ENCODE measurements at places on chromosomes 2 and 18.

- DNase-seq = no peak
Measured at GRCh38 chr2:202171241-202171825, 67.1 kb downstream of the SUMO1 start.

DNA sequence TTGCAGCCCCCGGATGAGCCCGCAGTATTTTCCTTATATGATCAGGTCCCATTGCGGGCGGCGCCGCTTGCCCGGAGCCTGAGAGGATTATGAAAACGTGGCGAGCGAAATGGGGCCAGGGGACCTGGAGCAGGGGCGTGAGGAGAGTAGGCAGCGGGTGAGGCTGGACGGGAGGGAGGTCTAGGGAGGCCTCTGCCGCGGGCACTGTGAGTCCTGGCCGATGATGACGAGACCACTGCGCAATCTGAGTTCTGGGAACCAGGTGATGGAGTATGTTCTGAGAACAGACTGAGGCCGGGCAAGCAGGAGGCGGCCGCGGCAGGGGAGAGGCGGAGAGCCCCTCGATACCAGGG is 790 bp upstream of the ACAA2 start:
- no peak for DNase-seq

DNA sequence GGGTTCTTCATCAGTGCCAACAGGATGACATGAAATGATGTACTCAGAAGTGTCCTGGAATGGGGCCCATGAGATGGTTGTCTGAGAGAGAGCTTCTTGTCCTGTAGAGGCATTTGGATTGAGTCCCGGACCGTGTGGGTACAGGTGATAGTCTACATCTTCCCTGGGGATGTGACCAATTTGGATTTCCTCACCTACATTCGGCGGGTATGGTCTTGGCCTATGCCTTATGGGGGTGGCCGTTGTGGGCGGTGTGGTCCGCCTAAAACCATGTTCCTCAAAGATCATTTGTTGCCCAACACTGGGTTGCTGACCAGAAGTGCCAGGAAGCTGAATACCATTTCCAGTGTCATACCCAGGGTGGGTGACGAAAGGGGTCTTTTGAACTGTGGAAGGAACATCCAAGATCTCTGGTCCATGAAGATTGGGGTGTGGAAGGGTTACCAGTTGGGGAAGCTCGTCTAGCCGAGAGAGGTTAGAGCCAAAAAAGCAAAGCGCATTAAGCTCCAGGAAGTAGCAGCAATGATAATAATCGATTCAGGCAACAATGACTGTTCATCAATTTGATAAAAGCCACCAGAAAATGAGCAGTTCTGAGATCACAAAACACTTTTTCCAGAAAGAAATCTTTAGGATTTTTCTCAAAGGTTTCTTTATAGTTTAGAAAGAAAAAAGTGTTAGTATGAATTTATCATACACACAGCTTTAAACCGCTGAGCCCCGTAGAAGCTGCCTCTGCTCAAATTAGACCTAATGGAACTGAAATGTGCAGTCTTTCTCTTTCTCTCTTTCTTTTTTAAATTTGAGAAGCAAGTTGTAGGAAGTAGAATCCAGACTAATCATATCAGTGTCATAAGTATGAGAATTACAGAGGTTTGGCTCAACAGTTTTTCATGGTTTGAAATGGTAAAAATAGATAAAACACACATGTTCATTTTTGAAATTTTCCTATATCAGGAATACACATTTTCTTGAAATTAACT is 60.3 kb downstream of the ATIC start:
- no peak for DNase-seq

GRCh38 chr2:184646177-184646576 is 47.8 kb downstream of the ZNF804A start:
- DNase-seq = no peak

DNA sequence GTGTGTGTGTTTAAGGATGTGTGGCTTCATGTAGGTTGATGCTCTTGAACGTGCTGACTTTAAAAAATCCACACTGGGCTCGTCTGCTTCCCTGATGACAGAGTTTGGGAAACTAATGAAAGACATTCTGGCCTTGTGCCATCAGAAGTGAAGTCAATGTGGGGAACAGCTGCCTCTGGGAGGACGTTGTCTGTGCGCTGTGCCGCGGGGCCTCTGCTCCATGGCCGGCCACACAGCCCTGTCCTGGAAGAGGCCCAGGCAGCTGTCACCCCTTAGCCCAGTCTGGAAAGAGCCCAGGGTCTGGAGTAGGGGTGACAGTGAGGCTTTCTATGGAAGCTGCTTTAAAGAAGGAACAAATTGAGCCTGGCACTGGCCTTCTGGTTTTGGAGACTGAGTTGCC is 155.8 kb downstream of the SH3RF3 start:
- DNase-seq = no peak

DNA sequence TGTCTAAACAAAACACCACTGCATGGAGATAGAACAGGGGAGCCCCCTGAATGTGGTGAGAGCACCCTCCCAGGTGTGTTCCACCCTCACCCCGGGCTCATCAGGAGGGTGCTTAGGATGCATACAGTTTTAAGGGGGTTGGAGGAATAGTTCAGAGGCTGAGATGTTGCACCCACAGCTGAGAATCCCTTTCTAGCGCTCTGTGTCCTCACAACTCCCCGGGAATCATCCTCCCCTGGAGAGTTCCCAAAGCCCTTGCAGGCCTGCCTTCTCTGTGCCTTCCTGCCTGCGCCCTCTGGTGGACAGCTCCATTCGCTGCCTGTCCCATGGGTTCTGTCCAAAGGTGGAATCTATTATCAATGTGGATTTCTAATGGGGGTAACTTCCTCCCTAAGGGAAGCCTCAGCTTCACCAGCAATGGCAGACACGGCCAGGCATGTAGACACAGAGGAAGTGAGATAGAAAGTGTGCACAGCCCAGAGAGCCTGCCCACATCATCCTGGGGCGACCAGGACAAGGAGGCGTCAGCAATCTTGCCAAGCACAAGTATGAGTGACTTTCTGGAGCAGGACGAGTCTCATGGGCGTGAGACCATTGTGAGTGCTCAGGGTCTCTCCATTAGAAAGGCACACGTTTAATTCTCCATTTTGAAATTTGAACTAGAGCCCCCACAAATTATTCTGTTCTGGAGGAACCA is 1.2 kb upstream of the UGT1A5 start:
- peak; percentile 58 for DNase-seq

GRCh38 chr2:26772064-26773001 is 8.2 kb downstream of the SLC35F6 start:
- peak; percentile 15 for DNase-seq

DNA sequence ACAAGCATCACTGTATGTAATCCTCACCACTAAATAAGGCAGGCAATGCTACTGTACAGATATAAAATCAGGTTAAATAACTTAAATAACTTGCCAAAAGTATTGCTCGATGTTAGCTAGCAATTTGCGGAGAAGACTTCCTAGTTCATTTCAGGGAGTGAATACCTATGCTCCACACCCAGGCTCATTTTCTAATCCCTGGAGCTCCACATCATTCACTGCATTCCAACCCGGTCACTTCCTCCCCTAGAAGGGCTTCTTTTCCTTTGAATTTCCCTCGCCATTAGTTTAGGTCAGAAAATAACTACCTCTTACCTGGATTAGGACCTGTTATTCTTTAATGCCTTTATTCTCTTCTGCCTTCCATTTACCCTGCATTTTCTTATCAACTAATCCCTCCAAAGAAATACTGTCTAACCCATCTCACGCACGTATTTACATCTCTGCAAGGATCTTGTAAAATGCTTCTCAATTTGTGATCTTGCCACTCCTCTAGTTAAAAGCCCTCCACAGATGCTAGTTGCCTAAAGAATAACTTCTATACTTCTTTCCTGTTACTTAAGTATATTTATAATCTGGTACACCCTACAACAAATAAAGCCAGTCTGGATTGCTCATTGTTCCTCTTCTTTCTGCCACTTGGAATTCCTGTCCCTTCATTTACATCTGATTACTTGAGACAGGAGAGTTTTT is 599.8 kb downstream of the NRXN1 start:
- no peak for DNase-seq

DNA sequence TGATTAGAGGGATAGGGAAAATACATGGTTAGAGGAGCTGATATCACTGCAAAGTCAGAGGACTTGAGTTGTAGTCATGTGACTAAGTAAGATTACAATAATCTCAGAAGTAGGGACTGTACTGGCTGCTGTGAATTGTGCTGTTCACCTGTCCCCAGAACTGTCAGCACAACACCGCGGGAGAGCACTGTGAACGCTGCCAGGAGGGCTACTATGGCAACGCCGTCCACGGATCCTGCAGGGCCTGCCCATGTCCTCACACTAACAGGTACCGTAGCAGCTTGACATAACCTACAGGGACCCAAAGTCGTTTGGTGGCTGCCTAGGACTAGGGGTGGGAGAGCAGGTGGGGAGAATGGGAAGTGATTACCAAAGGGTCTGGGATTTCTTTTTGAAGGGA is 132.8 kb upstream of the TTC39C start:
- no peak for DNase-seq

DNA sequence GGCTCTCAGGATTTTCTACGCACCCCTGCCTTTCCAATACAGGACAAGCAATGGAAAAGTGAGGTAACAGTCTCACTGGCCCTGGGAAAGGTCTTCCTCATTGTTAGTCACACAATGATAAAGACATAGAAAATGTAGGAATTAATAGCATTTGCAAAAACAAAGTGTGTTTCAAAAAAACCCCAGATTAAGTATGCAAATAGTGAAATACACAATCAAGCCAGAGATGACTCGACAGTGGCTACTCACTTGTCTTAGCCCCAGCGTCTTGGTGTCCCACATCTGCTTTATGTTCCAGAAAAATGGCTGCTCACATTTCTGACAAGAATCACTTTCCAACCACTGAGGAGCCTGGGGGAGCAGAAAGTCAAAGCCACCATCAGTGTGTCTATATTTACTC is 47.0 kb upstream of the AP1S3 start:
- no peak for DNase-seq

- DNase-seq = no peak
Measured at GRCh38 chr18:73023975-73024374, 156.2 kb upstream of the NETO1 start.

GRCh38 chr18:4721545-4721944 is 266.4 kb upstream of the DLGAP1 start:
- no peak for DNase-seq

DNA sequence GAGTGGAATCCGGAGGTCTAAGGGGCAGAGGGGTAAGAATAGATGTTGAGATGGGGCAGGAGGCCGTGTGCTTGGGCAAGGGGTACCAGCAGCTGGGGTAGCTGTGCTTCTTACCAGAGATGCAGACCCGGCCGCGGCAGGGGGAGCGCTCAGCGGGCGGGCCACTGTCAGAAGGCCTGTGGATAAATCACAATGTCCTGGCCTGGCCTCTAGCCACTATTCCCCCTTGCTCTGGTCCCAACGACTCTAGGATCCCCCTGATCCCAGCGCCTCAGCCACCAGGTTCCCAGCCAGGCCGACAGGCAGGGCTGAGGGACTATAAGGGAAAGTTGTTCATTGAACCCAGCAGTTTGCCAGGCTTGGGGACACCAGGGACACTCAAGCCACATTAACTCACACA is 9.0 kb downstream of the WDR54 start:
- DNase-seq = no peak

- no peak for DNase-seq
Measured at GRCh38 chr2:50885948-50886347, 146.0 kb downstream of the NRXN1 start.

- no peak for DNase-seq
Measured at GRCh38 chr18:57759650-57760049, 43.5 kb downstream of the ATP8B1 start.

GRCh38 chr18:56799756-56800155 is 148.6 kb downstream of the WDR7 start:
- no peak for DNase-seq

- DNase-seq = no peak
Measured at GRCh38 chr2:200624658-200625057, 38.8 kb downstream of the AOX1 start.

GRCh38 chr2:110149330-110150220 is 34.0 kb upstream of the MALL start:
- no peak for DNase-seq

GRCh38 chr2:183195397-183195796 is 71.2 kb downstream of the NUP35 start:
- no peak for DNase-seq

- no peak for DNase-seq
Measured at GRCh38 chr2:181774685-181775084, 94.4 kb upstream of the NEUROD1 start.

GRCh38 chr2:48586433-48586832 is 31.2 kb upstream of the GTF2A1L start:
- DNase-seq = no peak

DNA sequence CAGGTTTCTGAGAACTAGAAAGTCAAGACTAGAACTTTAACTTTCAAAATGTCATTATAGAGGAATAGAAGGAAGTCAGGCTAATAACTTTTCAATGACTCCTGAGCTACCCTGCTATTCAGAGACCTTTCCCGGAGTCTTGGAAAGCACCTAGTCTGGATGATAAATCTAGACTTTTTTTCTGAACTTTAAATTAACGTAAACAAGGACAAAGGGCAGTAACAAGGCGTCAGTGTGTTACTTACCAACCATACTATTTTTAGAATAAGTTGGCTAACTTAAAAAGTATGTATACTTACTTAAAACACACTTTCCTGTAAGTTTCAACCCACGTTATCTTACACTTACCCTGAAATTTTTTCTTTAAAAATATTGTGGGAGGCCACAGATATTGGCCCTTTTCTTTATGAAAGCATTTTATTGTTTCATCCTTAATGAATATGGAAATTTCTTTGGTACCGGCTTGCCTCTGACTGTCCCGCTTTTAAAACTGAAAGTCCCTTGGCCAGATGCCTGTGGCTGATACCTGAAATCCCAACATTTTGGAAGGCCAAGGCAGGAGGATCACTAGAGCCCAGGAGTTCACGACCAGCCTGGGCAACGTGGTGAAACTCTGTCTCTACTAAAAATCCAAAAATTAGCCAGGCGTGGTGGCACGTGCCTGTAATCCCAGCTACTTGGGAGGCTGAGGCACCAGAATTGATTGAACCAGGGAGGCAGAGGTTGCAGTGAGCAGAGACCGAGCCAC is 9.7 kb downstream of the PMAIP1 start:
- no peak for DNase-seq

- no peak for DNase-seq
Measured at GRCh38 chr2:143717536-143718168, 588.4 kb downstream of the ARHGAP15 start.

DNA sequence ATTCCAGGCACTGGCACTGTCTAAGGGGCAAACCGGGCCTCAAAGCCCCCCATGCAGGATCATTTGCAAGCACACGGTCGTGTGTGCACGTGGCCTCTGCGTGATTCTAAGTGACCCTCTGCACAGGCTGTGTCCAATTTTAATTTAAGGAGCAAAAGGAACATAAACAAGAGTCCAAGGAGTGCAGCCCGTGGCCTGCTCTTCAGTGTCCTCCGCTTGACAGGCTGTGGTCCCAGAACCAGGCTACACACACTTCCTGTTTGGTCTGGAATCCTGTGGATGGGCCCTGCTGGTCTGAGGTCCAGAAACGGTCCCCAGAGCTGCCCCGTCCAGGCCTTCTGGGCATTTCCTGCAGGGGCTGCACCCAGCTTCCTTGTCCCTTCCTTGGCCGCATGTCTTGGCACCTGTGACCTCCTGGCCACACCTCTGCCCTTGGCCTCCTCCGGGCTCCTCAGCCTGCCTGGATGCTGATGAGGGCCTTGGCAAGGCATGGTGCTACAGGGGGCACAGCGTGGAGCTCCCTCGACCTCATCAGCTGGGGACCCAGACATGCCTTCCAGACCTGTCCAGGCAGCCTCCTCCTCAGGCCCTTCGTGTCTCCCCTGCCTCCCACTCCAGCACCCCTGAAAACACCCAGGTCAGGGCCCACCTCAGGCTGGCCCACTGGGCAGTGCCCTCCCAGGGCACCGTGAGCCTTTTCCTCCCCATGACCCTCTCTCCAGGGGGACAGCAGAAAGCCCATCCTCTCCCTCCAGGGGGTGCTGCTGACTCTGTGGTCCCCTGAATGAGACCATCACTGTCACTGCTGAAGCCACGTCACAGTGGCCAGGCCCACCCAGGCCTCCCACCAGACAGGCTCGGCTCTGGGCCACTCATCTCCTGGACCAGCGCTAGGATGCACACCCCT is 136.4 kb upstream of the GPC1 start:
- DNase-seq = no peak

All from T-helper 9 cell (primary cell).